ENCODE measurements at places on chromosomes 12 and 14. TPM values are rescaled to one million over a fixed set of nuclear protein-coding genes. Genes with fewer than 3 reads are reported as not detected.

DNA sequence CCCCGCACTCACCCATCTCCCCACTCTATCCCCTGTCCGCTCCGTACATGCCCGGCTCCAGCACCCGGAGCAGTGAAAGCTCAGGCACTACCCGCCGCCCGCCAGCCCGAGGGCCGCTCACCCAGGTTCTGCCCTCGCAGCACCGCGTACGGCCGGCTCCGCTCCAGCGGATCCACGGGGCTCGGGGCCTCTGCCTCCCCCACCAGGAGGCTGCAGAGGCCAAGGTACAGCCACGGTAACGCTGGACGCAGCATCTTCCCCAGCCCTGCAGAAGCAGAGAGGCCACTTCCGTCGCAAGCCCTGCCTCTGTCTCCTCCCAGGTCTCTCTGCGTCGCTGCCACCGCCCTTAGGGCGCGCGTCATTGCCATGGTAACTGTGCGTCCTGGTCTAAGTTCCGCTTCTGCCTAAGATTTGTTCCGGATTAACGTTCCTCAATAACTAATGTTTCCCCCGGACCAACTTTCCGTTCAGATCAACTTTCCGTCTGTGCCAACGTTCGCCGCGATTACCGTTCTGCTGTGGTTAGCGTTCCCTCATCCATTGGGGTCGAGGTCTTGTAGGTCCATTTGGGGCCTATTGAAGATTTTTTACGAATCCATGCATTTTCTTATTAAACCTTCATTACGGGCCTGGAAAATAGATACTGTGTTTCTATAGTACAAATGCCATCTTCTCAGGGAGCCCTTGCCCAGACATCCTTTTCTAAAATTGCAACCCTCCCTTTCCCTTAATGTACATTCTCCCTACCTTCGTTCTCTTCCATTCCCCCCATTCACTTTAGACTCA is at the start of gene C12orf76:
C12orf76 (minus strand) TSS at position 281 of the 786 bp plus-strand sequence; CDS start at position 254, 27 bp downstream.
- peak; percentile 94 for DNase-seq

- DNase-seq: no peak
Measured at GRCh38 chr14:94542111-94542810, 19.0 kb upstream of the SERPINA4 start.

DNA sequence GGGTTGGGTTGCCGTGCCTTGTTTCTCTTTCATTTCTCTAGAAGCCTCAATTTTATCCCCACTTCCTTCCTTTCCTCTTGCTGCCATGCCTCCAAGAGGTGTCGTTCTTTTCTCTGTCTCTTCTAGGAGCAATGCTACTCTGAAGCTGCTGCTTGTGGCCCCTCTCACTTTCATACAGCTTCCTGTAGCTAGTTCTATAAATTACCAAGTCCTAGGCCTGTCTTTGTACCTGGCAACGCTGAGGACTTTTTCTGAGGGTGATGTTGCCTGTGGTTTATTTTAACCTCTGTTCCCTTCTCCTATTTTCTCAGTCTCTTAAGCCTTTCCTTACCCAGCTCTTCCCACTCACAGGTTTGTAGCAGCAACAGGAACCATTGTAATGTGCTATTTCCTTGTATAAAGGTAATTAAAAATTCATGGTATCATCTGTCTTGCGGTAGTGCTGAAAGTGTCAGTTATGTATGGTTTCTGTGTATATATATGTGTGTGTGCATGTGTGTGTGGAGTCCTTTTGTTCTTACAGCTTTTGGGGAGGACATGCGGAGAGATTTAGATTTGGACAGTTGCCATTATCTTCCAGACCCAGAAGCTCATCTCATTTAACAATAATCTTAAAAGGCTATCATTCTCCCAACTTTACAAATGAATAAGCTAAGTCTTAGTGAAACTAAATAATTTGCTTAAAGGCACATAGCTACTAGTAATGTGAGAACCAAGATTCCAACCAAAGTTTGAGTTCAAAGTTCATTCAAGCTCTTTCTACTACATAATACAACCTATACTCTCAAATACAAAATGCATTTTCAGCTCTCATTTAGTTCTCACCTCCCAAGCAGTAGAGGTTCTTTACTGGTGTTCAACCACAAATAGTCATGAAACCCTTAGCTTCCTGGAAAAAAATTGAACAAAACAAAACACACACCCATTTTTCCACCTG is 43.8 kb downstream of the DDHD1 start:
- no peak for DNase-seq

Gene KRT8
- 223 TPM for polyA plus RNA-seq

Gene PPM1A
- 85.2 TPM for polyA plus RNA-seq

GRCh38 chr12:75721796-75722195 is 210.4 kb upstream of the KRR1 start:
- DNase-seq: no peak

Gene ZNF605
- polyA plus RNA-seq: 36.4 TPM

Gene CD163
- 9.5 TPM for polyA plus RNA-seq

DNA sequence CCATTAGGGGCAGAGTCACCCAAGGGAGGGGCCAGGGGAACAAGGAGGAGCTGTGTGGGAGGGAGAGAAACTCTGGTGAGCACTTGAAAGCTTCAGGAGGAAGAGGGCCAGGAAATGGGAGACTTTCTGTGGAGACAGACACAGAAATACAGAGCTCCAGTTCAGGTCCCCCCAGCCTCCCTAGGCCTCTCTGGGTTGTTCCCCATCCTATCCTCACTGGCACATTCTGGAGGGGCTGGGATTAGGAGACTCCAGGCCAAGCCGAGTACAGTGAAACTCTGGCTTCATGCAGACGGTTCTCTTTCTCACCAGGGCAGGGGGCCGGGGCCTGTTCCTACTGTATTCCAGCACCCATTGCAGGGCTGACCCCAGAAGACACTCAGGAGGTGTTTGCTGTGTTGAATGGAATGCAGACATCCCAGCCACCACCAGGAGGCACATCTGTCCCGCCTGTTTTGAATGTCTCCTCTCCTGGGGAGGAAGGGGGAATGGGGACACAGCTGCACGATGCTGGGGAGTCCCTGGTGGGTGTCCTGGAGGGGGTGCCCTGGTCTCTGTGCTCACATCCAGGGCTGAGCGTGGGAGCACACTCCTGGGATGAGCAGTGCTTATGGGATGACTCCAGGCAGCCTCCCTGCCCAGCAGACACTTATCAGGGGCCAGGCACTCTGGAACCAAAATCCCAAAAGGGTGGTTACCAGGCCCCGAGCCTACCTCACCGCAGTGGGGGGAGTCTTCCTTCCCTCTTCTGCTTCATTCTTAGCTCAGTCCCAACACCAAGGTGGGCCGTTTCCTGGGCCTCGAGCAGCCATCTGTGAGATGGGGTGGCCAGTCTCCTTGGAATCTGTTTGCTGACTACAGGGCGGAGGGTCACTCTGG is 5.5 kb upstream of the KRT84 start:
- DNase-seq: no peak

Gene HHIPL1
- 0.98 TPM for polyA plus RNA-seq

Gene LRCOL1
- 2.4 TPM for polyA plus RNA-seq

Gene PROX2
- polyA plus RNA-seq: 4.3 TPM

GRCh38 chr14:49497725-49498348 is 88.3 kb downstream of the RPS29 start:
- peak; percentile 80 for DNase-seq

Data from left kidney (tissue), 8 donors.